NB4 (cell line): ENCODE measurements at places on chromosomes 16 and 17.

GRCh38 chr16:65888201-65888600 lies 478.3 kb upstream of the CDH5 start:
- DNase-seq = no peak

GRCh38 chr17:42240201-42240600 lies 36.0 kb downstream of the STAT5B start:
- no peak for DNase-seq

DNA sequence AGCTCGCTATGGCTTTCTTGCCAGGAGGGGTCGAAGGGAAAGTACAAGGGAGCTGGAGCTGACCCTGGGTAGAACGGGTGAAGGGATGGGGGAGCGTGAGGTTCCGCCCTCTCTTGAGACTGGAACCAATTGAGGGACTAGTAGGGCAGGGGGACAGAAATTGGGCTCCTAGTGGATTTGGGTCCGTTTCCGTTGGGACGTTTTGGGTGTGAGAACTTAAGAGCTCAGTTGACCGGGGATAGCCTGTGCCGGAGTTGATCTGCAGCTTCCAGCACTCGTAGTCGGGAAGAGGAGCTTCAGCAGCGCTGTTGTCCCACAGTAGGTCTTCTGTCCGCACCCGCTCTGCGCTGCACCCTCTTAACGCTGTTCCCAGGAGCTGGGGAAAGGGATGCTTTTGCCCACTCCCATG lies 481 bp downstream of the CNTROB start:
- DNase-seq = peak; percentile 44

- DNase-seq = peak; percentile 65
These were observed 151.0 kb upstream of the RBL2 start for GRCh38 chr16:53282975-53283946.

GRCh38 chr17:55825213-55825612 lies 74.4 kb downstream of the PCTP start:
- peak; percentile 20 for DNase-seq

DNA sequence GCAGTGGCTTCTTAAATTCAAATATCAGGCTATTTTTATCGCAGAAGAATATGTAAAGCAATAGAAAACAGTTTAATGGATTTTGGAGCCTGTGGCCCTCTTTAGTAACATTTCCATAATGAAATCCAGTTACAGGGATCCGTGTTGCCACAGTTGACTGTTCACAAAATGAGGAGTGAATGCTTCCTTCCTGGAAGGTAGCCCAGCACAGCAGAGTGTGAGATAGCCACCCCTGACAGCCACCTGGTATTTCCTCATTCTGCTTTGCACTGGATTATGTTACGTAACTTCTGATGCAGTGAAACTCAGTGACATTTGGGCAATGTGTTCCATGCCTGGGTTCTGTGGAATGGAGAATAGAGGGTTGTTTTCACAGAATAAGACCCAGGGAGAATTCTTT lies 517.2 kb downstream of the RBFOX1 start:
- no peak for DNase-seq

- DNase-seq = no peak
These were observed 11.7 kb downstream of the MYH10 start for GRCh38 chr17:8618825-8619224.

DNA sequence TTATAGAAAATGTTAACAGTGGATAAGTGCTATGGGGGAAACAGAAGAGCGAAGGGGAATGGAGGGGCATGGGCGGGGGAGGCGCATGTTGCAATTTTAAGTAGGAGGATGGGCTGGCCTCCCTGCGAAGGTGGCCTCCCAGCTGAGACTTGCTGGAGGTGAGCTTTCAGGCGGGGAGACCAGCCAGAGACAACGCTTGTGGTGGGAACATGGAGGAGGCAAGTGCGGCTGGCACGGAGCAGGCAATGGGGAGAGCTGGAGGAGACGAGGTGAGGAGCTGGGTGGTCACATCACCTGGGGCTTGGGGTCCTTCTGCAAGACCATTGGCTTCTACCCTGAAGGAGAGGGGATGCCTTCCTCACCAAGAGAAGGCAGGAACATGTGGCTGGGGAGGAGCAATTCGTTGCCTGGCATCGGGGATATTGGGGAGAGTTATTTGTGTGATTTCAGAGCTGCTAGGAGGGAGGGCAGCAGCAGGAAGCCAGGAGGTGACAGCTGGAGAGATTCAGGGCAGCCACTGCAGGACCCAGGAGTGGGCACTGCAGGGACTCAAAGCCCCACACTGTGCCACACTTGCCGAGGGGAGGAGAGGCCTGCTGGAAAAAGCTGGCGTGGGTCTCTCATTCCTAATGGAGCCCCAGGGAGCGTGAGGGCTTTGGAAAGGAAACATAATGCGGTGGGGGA lies 34.4 kb downstream of the PMFBP1 start:
- no peak for DNase-seq
